Esophagus squamous epithelium (tissue), 5 donors: ENCODE measurements at places on chromosomes 13 and 19.

GRCh38 chr13:86692291-86692690, 893.1 kb upstream of the SLITRK6 start:
- no peak for DNase-seq

- no peak for DNase-seq
These were observed 18.0 kb downstream of the ZNF91 start for GRCh38 chr19:23377276-23377675.

- DNase-seq: no peak
These were observed 143.8 kb upstream of the ZNF507 start for GRCh38 chr19:32201636-32202051.

DNA sequence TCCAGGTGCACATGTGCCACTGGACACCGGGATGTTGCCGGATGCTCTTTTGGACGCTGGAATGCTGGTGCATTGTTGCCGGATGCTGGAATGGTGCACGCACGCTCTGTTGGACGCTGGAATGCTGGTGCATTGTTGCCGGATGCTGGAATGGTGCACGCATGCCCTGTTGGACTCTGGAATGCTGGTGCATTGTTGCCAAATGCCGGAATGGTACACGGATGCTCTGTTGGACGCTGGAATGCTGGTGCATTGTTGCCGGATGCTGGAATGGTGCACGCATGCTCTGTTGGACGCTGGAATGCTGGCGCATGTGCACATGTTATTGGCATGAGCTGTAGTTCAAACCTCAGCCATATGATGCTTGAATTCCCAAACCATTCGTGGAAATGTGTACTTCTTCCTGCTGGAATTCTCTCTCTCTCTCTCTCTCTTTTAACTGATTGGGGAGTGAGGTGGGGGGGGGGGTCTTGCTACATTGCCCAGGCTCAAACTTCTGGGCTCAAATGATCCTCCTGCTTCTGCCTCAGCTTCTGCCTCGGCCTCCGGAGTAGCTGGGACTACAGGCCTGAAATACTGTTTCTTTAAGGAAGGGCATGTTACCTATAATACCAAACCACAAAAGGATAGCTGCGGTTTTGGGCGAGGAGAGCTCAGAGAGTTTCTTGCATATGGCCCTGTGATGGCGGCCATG, 1.2 kb upstream of the MCF2L start:
- DNase-seq: no peak

DNA sequence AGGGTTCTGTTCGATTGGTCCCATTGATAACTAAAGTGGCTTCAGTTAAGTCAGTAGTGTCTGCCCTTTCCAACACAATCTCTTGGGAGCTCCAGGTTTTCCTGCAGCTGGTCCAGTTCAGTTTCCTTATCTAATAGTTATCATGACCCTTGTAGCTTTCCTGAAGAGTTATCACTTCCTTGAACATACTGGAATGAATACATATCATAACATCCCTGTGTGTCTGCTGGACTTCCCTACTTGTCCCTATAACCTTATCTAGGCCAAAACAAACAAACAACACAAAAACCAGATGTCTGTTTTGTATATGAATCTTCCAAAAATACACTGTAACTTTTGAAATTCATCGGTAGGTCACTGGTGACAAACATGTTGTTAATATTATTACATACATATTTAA, 167.6 kb downstream of the DCT start:
- DNase-seq: no peak

GRCh38 chr13:51645154-51645650, 60.9 kb downstream of the WDFY2 start:
- no peak for DNase-seq

DNA sequence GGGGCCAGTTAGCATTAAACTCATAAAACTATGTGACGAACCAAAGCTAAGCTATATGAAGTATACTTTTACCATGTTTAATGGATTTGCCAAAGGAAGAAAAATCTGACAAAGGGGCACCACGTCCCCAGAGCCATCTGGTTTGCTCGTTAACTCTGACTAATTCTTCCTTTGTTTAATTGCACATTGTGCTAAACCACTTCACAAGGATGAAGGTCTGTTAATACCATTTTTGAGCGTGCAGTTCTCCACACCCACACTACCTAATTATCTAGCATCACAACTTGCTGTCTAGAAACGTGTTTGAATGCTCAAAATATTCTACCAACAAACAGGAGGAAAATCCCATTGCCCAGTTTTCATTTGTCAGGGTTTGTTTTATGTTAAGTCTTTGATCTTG, 74.8 kb downstream of the COL4A1 start:
- DNase-seq: no peak

DNA sequence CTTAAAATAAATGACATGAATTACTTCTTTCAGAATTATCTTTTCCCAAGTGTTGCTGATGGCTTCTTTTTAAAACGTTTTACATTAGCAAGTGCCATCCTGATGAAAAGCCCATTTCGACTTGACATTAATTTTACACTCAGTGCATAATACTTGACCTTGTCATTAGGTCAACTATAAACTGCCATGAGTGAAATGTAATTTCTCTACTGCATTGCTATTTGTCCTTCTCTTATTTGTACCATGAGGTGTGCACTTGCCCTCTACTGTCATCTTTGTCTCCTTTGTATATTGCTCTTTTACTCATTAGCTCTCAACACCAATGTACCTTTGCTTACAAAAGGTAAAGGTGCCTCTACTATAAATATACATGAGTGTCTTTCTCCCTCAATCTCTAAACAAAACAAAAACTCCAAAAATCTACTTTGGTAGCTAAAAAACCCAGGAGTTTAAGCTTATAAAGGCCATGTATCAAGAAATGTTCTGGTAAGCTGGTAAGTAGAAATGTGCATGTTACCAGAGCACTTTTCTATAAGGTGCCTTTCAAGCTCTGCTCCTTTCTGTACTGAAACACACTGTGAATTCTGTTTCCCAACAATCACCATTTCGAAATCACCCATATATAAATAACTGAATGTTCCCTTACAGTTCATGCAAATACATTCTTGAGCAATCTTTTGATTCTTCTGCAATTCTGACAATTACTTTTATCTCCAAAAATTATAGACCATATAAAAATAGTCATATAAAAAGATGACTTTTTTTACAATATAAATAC, 351.4 kb downstream of the SLITRK5 start:
- DNase-seq: no peak

DNA sequence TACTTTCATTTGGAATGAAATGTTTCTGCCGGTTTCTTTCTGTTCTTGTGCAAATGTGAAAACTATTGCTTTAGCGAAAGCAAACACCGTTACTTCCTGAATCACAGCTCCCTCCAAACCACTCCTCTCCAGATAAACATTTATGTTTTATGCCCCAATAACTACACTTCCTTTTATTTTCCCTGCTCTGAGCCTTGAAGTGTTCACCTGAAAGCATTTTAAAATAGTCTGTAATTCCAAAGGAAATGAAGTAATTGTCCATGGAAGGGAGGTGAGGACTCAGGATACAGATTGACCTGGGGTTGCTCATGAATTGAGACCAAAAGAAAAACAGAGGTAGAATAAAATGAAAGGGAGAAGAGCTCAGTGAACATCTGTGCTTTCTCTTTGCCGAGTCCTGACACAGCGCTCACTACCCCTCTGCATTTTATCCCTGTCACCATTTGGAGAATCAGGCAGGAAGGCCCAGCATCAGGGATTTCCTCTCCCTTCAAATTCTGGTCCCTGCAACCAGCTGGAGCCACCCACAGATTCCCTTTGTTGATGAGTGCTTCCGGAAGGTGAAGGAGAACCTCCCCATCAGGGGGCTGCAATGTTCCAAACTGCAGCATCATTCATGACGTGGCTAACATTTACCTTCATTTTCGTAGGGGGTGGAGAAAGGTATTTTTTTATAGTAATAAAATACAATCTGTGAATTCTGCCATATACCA, 171.9 kb downstream of the ITGBL1 start:
- DNase-seq: no peak

DNA sequence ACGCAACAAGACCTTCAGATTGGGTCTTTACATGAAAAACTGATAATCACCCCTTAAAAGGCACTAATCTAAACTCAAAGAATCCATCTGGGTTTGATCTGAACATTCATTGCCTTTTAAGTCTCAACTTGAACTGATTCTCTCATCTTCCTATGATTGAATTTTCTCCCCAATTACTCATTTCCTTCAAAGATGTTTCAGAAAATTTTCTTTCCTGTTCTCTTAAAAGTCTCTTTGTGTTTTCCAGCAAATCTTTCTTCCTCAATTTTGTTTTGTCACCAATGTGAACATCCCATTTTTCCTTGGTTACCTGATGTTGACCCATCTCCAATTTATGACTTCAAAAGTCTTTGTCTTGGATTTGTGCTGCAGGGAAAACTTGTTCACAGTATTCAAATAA, 234.3 kb downstream of the DACH1 start:
- no peak for DNase-seq

- DNase-seq: no peak
These were observed 32.7 kb downstream of the DHX34 start for GRCh38 chr19:47381653-47382279.

DNA sequence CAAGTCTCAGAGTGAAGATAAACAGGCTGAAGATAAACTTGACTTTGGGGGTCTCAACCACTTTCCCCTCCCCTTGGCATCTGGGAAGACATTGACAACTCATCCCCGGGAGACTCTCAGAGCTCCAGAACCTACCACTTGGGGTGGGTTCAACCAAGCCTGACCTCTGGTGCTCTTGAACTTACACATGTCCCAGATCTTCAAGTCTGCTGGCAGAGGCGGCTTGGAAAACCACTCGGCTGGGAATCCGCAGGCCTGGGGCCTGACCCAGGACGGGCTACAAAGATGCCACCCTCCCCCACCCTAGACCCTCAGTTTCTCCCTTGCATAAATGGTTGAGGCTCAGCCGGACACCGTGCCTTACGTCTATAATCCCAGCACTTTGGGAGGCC, 512 bp downstream of the LRRC8E start:
- DNase-seq: no peak

- no peak for DNase-seq
These were observed 9.5 kb upstream of the WTIP start for GRCh38 chr19:34471906-34472700.

DNA sequence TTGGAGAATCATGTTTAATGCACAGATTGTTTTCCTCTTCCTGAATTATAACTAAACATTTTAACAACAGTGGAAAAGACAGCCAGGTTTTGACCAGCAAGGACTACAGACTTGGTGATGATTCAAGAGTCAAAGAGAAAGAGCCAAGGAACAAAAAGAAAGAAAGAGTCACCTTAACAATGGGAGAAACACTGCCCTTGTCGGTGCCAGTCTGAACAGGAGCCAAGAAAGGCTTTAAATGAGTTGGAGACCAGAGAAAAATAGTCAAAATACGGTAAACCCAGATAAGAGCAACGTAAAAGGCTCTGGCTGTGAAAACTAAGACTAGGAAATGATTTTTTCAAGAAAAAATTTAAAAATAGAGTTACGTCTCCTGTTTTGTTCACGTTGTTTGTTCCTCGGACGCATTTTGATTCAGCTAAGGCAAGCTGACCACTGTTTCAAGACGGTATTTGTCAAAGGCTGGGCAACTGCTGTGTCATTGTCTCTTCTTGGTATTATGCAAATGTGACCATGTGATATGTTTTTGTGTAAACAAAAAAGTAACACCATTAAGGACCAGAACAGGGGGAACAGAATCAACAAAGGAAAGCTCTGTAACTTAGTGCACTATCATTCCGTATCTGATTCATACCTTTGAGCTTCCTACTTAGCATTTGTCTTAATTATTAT, 634.5 kb downstream of the LIG4 start:
- DNase-seq: no peak

DNA sequence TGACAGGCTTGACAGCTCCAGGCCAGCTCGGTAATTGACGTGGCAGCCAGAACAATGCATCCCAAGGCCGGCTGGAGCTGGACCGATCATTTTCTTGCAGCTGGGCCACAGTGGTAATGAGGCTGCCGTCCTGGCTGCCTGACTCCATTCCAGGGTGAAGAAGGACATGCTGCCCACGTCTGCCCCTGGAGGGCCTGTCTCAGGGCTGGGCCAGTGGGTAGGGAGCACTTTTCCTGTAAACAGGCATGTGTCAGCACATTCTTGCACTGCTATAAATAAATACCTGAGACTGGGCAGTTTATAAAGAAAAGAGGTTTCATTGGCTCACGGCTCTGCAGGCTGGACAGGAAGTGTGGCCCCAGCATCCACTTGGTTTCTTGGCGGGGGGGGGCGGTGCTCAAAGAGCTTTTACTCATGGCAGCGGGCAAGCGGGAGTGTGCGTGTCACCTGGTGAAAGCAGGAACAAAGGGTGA, 38.1 kb upstream of the KCTD15 start:
- DNase-seq: no peak

GRCh38 chr19:13099073-13099999, 3.3 kb downstream of the LYL1 start:
- no peak for DNase-seq

DNA sequence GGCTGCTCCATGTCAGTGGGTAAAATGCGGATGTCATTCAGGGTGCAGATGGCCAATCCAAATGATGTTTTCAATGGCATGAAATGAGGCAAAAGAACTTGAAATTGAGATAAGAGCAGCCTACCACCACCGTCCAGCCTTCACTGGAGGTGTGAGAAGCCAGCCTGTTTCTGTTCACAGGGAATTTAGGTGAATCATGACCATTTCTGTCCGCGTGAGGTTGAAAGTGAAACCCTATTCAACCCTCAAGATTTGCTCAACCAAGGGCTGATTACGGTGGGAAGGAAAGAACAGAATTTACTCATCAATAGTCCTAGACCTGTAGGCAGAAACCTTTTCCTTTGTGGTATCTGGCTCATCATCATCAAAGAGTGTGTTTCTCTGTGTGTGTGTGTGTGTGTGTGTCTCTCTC, 370.7 kb downstream of the COG6 start:
- no peak for DNase-seq

DNA sequence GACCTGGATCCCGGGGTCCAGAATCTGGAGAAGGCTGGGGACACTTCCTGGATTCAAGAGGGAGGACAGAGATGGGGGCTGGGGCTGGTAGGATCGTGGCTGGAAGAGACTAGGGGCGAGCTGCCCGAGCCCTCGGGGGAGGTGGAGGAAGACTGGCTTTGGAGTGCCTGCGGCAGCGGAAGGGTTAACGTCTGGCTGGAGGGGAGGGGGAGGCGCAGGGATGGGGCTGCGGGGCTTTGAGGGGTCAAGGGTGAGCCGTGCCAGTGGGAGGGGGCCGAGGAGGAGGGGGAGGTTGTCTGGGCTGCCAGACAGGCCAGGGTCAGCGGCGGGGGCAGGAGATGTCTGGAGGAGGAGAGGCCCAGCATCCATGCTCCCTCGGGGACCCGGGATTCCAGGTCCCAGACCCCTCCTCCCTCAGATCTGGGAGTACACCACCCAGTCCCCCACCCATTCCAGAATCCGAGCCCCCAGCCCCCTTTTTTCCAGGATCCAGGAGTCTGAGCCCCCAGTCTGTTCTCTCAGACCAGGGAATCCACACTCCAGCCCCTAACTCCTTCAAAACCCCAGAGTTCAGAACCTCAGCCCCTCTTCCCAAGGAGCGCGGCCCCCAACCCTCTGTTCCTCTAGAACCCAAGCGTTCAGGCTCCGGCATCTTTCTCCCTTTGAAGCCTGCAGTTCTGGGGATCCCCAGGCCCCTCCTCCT, 3.2 kb upstream of the SPACA6 start:
- no peak for DNase-seq
